ENCODE measurements at places on chromosomes 1 and 21.

DNA sequence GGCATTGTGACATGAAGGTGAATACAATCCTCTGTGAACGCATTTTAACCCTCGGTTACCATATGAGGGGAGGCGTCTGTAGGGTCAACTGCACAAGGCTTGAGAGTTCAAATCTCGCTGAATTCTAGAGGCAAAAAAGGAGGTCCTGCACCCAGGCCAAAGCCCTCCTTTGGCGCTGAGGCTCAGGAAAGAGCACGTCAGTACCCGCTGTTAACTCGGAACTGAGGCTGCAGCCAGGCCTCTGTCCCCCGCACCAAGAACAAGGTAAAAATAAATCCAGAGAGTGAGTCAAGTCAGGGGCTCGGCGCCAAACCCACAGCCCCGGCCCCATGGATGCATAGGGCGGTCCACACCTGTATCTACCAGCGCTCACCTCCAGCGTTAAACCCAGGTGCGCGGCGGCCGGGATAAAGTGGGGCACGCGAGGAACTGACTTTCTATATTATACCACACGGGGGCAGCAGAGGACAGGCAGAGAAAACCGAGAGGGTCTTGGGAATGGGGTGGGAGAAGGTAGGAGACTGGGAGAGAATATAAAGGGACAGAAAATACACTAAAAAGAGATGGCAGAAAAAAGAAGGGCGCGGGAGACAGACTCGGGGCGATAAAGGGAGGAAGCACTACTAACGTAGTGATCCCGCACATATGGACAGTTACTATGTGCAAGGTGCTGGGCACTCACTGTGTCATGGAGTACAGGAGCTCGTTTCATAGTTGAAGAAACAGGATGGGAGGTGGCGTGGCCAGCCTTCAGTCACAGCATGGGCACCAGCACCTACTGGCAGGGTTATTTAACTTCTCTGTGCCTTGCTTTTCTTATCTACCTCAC is 54.9 kb downstream of the DMRTA2 start:
- peak; percentile 49 for DNase-seq

DNA sequence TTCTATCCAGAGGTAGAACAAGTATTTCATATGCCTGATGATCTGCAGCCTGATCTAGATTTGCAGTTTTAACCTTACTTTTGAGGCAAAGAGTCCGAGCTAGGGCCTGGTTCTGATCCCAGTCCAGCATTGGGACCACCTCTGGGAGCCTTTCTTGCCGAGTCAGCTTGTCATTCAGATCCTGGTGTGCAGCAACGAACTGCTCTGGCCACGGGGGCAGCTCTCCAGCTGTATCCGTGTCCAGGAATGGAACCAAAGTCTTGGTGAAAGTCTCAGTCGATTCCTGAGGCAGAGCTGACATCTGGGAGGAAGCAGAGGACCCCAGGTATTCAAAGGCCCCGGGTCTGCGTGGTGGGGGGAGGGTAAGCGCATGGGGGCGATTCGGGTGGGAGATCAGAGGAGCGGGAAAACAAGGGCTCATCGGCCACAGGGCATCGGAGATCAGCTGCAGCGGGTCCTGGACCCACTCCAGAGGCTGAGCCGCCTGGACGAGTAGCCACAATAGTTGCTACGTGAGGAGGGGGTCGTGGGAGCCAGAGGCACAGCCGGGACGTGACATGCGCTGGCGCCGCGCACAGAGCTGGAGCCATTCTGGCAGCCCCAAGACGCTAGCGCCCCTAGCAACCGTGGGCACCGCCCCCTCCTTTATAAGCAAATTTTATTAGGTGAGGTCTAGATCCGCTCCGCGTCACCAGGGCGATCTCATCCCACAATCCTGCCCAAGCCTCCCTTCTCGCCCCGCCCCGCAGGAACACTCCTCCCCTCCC is 32.4 kb upstream of the BSDC1 start:
- peak; percentile 50 for DNase-seq

DNA sequence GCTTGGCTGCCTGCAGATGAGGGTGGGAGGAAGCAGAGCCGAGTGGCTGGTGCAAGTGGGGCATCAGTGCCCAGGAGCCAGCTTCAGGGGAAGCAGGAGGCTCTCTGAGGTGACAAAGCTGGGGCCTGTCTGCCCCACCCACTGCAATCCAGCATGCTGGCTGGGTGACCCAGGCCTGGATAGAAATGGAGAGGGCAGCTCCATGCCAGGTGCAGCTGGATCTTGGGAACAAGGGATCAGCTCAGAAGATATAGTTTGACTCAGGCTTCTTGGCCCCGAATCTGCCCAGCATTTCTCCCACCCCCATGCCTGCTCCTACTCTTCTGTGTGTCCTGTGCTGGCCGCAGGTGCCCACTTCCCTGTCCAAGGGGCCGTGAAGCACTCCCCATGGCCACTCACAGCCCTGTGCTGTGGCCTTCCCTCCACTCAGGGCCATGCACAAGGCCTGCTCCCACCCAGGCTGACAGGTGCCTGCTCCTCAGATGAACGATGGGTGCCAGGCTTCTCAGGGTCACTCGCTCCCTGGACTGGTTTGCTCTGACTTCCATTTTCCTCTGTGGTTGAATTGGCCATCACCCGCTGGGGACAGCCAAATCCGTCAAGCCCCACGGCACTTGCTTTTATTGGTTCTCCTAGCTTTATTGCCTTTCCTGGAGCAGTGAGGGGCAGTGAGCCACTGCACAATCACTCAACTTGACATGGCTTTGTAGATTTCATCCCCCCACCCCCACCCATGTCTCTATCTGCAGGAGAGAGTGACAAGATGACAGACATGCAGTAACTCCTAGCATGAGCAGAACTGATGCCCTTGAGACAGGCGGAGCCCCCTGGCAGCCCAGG is 174.8 kb upstream of the VAMP3 start:
- no peak for DNase-seq

- DNase-seq, result no peak
Measured at GRCh38 chr21:42438316-42439205, 34.9 kb downstream of the UBASH3A start.

GRCh38 chr1:44684525-44684924 is 10.0 kb downstream of the ARMH1 start:
- DNase-seq, result no peak

DNA sequence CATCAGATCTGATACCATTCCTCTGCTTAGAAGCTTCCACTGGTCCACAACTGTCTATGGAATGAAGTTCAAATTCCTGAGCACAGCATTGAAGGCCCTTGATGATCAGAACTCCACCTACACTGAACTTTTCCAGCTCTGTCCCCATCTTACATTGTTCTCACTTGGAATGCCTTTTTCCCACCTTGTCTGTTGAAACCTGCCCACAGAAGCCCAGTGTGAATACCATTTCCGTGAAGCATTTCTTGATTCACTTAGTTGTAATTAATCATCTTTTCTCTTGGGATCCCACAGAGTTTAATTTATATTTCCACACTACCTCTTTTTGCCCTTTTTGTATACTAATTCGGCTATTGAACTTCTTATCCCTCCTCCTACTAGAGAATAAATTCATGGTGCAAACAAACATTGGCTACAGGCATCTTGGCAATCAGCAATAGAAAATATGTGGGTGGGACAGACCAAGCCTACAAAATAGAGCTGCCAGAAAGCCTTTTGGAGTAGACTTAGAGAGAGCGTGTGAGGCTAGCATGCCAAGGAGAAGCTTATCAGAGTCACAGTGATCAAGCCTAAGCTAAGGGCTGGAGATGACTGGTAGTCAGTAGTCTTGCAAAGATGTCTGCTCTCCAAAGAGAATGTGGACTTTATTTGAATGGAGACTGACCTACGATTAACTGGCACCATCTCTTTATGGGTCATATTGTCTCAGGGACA is 26.1 kb downstream of the NHLH2 start:
- no peak for DNase-seq

DNA sequence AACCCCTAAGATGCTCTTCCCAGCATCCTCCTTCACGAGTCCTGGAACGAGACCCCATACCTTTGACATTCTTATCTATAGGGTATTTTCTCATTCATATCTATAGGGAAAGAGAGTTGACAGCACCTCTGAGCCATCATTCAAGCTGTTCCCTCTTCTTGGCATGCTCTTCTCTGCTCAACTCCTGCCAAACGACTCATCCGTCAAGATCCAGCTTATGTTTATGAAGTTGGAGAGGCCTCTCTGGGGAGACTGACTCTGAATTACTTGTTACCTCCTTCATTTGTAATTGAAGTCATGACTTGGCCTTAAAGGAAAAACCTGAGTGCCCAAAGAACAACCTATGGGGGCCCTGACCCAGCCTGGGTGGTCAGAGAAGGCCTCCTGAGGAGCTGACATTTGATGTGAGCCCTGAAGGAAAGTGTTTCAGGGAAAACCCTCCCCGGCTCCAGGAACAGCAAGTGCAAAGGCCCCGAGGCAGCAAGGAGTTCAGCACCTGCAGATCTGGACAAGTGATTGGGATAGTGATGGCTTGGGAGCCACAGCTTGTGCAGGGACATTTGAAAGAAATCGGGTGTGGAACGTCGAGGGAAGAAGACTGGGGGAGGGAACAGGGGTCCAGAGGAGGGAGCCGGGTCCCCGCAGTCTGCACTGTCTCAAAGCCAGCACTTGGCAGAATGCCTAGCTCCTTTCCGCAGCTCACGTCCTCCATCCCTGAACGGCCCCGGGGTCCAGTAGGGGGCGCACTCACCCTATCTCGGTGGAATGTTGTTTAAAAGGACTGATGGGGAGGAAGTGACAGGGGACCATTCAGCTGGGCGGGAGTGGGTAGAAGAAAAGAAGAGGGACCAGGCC is 14.0 kb upstream of the CDA start:
- peak; percentile 62 for DNase-seq

GRCh38 chr1:154326546-154327465 is 1.5 kb downstream of the ATP8B2 start:
- DNase-seq, result no peak

- DNase-seq, result no peak
Measured at GRCh38 chr1:46160212-46160611, 14.7 kb upstream of the TSPAN1 start.

DNA sequence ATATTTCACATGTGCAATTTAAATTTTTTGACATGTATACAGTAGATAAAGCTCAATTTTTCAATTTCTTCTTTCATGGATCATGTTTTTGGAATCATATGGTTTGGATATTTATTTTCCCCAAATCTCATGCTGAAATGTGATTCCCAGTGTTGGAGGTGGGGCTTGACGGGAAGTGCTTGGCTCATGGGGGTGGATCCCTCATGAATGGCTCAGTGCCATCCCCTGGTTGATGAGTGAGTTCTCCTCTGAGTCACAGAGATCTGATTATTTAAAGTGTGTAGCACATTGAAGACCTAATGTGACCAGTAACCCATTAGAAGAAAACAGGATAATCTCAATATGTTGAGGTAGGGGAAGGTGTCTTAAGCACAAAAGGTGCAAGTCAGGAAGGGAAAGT is 9.1 kb upstream of the IFI16 start:
- DNase-seq, result no peak

Data from NCI-H345 (cell line).